ENCODE measurements at places on chromosomes 16 and 17.
A peak's percentile ranks its signal among the peaks of the same experiment; 100 is the strongest.

DNA sequence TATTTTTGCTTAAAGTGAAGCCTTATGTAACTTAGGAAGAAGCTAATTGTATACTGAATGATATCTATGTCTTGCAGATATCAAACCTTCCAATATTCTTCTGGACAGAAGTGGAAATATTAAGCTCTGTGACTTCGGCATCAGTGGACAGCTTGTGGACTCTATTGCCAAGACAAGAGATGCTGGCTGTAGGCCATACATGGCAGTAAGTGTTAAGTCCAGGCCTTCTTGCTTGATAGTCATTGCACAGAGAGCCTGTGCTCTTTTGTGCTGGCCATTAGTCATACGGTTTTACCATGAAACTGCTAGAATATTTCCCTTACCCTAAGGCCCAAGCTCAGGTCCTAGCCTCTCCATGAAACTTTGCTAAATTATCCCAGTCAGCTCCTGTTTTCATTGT is 92.5 kb downstream of the MAP2K4 start:
- no peak for DNase-seq

GRCh38 chr17:41437769-41438168 is 3.0 kb downstream of the KRT38 start:
- no peak for DNase-seq

- no peak for DNase-seq
Observed at GRCh38 chr16:8469102-8469778, 121.1 kb downstream of the TMEM114 start.

DNA sequence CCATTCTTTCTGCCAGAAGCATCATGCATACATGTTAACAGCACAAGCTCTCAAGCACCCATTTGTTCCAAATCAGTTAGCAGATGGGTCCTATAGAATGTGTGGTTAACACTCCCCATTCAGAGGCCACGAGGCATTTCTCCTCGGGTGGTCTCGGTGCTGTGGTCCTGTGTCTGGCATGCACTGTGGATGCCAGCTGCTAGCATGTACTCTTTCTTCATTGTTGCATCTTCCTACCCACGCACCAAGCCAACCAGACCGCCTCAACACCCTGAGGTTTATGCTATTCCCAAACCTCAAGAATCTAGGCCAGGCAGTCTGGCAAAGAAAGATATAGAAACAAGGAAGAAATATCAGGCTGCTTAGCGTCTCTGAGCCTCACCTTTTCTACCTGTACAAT is 27.8 kb upstream of the MRTFB start:
- DNase-seq = no peak

GRCh38 chr17:21288571-21289017 is 4.1 kb downstream of the MAP2K3 start:
- no peak for DNase-seq

- DNase-seq = peak; percentile 67
Observed at GRCh38 chr17:8221663-8222379, 11.4 kb upstream of the AURKB start.

GRCh38 chr17:75516619-75517296 is 430 bp downstream of the TSEN54 start:
- DNase-seq = no peak

DNA sequence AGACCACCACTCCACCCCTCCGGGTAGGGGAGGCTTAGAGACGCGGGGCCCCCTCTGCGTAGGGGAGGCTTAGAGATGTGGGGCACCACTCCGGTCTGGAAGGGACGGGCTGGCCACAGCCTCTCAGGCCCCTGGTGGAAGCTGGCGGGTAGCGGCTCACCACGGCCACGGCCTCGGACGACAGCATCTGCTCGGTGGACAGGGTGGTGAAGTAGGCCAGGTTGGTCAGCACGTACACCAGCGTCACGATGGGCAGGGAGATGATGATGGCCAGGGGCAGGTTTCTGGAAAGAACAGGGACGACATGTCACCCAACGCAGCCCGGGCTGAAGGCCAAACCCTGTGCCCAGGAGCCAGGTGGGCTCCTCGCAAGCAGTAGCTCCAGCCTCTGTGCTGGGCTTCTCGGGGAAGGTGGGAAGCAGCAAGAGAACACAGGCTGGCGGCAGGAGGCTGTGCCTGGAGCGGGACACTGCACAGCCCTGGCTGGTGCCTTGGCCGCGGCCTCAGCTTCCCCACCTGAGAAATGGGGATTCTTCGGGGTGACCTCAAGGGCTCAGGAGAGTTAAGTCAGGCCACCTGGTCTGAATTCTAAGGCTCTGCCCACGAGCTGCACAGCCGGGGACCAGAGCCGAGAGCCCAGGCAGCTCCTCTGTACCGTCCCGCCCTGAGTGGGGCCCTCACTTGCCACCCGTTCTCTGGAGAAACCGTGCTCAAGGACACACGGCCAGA is 29.6 kb downstream of the SLC7A5 start:
- DNase-seq = no peak

DNA sequence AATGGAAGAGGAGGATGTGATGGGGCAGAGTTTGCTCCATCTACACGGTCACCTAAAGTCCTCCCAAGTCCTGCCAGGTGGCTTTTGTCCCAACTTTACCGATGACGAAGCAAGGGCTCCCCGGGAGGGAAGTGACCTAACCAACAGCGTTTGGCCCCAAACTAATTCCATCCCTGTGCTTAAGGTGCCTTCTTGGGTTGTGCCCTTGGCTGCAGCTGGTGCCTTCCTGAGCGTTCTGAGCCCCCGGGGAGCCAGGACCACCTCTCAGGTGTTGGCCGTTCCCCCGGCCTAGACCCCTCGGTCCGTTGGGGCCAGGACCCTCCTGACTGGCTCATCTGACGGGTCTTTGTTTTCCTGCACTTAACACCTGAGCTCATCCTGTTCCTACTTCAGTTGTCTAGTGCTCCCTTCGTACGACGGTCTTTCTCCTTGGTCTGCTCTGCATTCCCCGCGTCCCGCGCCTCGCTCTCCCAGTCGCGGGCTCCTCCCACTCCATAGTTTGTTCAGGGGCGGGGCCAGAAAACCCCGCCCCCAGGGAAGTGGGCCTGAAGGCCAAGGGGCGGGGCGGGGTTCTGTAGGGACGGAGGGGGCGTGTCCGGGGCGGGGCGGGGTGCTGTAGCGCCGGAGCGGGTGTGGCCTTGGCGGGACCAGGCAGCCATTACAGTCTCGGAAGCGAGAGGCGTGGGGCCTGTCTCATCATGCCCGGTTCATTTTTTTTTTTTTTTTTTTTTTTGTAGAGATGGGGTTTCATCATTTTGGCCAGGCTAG is 822 bp upstream of the ZSCAN10 start:
- peak; percentile 58 for DNase-seq

DNA sequence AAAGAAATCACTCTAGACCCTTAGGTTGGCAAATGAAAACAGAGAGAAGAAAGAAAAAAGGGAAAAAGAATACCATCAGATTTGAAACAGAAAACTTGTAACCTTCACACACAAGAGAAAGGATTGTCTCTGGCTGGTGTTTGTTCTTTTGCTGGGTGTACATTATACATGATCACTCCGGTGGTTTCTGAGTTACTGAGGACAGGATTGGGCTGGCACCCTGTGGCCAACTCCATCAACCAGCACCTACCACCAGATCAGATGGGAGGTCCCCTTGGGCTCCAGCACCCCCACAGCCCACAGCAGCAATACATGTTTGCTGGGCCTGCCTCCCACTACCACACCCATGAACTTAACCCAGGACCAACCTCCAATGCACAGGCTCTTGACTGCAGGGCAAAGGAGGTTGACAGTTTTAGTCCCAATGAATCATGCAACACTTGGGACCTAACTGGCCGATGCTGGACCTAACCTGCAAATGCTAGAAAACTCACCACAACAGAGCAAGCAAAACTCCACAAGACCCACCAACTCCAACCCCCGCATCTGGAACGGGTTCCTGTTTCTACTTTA is 308.3 kb downstream of the SOX9 start:
- no peak for DNase-seq

DNA sequence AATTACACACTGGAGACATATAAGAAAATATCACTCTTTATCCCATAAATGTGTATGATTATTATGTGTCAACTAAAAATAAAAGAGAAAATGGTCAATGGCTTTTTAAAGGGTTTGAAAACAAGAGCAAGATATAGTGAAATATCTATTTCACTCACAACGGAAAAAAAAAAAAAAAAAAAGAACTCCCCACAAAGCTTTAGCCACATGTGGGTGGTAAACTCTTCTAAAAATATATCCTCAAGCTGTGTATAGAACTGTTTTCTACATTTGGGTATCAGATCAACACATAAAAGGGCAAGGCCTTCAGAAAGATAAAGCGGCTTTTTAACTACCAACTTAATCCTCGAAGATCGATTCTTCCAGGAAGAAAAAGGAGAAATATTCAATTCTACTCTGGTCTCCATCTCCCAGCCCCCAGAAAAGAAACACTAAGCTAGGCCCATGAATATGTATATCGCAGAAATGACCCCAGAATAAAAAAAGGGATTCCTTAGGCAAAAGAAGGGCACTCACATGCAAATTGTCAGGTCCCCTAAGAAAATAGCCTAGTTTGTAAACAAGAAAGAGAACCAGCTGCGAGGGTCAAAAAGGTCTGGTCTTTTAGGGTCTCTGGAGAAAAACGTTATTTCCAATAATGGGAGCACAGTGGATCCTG is 4.4 kb downstream of the LITAF start:
- DNase-seq = no peak

GRCh38 chr17:77316191-77316641 is 175.4 kb downstream of the SEC14L1 start:
- DNase-seq = no peak

GRCh38 chr17:41294016-41294415 is 8.6 kb downstream of the KRTAP29-1 start:
- no peak for DNase-seq

Measured in LNCaP clone FGC (cell line).